ENCODE measurements at places on chromosomes 13 and 19.

- DNase-seq: no peak
Measured at GRCh38 chr13:94382517-94382916, 97.0 kb downstream of the DCT start.

DNA sequence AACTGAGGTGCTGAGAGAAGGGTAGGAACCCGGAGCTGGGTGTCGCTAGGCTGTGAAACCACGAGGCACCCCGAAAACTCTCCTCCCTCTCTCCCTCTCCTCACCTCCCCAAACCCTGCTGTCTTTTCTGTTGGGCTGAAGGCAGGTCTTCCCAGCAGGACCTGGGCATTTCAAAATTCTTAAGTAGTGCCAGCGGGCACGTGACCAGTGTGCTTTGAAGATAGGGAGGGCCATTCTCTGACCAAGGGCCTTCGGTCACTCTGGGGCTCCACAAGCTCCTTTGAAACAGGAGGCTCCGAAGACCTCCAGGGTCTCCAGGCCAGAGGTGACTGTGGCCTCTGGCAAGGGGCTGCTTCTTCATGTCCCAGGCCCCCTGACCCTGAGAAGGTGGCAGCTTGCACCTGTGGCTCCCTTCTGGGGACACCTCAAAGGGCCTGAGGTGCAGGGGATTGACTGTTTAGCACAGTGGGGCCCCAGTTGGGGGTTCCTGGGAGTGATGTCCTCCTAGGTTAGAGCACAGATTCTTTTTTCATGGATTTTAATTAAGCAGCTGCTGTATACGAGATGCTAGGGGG, 48.3 kb downstream of the DNM2 start:
- DNase-seq: peak; percentile 76

DNA sequence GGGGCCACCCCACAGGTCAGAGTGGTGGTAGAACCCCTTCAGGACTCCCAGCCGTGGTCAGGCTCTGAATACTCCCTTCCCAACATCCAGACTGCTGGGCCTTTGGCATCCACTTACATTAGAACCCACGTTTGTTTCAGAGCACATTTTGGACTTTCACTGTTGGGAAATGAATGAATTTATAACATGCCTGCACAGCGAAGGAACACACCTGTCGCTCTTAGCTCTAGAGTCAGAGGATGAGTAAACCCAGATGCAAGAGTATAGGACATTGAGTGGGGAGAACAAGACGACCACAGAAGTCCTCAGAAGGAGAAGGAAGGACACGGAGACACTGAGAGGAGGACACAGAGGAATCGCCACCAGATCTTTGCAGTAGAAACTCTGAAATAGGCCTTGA, 30.9 kb downstream of the SHISA2 start:
- no peak for DNase-seq

DNA sequence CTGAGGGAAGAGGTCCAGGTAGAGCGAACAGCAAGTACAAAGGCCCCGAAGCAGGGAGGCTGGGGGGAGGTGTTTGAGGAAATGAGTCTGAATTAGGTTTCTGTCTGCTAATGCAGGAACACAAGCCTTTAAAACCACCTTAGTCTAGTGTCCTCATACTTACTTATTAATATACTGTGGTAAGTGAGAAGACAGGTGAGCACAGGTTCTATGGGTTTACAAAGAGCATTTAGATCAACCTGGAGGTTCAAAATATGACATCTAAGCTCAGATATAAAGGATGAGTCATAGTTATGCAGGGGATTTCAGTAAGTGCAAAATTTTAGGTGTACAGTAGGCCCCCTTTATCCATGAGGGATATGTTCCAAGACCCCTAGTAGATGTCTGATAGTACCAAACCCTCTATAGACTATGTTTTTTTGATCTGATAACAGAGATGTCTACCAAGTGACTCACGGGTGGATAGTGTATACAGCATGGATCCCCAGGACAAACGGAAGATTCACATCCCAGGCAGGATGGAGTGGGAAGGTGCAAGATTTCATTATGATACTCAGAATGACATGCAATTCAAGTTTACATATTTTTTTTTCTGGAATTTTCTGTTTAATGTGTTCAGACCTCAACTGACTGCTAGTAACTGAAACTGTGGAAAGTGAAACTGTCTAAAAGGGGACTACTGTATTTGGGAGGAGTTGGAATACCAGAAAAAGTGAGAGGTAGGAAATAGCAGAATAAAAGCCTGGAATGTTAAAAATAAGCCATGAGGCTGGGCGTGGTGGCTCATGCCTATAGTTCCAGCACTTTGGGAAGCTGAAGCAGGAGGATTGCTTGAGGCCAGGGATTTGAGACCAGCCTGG, 18.2 kb upstream of the MED4 start:
- DNase-seq: no peak

DNA sequence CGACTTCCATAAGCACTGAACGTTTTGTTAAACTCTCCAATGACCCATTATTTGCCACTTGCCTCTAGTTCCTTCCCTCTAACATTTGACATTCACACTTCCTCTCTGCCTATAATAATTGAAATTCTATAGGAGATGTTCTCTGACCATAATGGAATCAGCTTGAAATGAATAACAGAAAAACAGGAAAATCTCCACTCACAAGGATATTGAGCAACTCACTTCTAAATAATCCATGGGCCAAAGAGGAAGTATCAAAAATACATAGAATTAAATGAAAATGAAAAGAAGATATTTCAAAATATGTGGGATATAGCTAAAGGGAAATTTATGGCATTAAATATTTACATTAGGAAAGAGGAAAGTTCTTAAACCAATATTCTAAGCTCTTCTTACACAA, 3.4 kb upstream of the FCGBP start:
- DNase-seq: no peak

- no peak for DNase-seq
Measured at GRCh38 chr13:73842626-73843025, 291.6 kb downstream of the KLF12 start.

- no peak for DNase-seq
Measured at GRCh38 chr13:64471916-64472315, 2758.2 kb downstream of the PCDH9 start.

DNA sequence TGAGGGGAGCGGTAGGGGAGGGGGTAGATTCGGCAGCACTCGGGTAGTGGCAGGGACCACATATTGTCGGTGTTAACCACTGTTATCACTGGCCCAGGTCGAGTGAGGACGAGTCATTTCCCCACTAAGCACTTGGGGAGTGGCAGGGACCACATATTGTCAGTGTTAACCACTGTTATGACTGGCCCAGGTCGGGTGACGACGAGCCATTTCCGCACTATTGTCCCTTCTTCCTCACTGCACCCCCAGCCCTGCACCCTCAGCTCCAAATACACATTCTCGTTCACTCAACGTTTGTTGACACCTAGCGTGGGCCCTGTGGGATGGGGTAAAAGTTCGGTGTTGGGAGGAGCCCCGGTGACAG, 467 bp upstream of the CLN5 start:
- peak; percentile 34 for DNase-seq

GRCh38 chr19:11578258-11579142, 1.1 kb upstream of the ACP5 start:
- DNase-seq: peak; percentile 37

DNA sequence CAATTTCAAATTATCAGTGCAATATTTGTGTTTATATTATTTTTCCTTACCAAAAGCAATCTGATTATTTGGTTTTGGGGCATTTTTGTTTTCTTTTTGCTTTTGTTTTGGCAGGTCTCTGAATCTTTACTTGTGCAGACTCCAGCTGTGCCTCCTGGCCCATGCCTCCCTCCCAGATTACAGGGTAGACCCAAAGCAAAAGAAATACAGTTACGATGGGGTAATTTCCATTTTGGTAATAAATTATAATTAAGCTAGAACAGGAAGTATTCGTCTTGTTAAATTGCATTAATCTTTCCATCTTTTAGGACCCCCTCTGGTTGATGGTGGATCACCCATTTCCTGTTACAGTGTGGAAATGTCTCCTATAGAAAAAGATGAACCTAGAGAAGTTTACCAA, 29.2 kb upstream of the MLNR start:
- no peak for DNase-seq

- peak; percentile 79 for DNase-seq
Measured at GRCh38 chr13:28753208-28753892, 34.6 kb upstream of the SLC46A3 start.

DNA sequence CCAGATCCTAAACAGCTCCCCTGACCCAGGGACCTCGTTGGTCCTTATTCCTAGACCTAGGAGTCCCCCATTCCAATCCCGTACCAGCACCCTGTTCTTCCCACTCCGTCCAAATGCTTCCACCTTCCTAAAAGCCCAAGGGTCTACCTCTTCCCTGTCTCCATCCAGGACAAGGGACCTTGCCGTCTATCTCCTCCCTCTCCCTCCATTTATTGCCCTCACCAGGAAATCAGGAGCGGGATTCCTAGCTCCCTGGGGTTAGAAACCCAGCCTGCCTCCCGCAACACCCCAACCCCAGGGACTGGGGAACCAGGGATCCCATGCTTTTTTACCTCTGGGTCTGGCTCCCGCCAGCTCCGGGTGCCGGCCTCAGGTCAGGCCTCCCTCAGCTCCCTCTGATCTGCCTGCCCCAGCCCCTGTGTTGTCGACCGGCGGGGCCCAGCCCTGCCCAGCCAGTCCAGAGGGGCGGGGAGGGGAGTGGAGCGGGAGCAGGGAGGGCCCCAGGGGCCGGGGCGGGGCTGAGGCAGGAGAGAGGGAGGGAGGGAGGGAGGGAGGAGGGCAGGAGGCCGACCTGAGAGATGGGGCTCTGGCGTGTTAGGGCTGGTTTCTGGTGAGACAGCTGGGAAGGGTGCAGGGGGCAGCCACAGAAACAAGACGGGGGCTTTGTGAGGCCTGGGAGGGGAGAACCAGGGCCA, at the start of gene B3GNT8:
Gene B3GNT8 (minus strand): TSS at position 423 of the 695 bp plus-strand sequence. CDS start 596 bp downstream, outside the sequence.
- peak; percentile 87 for DNase-seq

DNA sequence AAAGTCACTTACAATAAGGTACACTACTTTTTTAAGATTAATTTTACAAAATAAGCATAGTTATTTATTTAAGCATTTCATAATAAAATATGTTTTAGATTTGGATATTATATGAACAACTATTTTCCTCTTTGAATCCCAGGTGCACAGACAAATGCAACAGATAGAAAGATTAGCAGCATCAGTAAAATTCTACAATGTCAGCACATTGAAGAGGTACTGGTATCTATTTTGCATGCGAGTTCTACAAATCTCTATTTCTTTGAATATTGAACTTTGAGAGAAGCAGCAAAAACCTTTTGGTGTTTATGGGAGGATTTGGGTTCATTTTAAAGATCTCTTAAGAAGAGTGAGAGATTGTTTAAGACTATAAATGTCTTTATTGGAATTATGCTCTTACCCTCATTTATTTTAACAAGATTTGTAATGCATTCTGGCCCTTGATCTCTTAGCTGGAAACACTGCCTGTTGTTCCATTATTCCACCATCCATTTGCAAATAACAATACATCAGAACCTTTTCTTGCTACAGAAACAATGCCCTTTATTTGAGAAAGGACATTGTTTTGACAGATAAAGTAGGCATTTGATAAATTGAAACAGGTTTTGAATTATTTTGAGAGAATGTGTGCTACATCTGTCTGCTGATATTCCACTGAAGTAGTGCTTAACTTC, 558.8 kb upstream of the KLHL1 start:
- no peak for DNase-seq

- no peak for DNase-seq
Measured at GRCh38 chr19:3982701-3983541, 2.3 kb downstream of the EEF2 start.

GRCh38 chr13:42458193-42458592, 115.8 kb upstream of the TNFSF11 start:
- no peak for DNase-seq

- DNase-seq: no peak
Measured at GRCh38 chr13:108263621-108264355, 5.7 kb upstream of the TNFSF13B start.

GRCh38 chr13:110492679-110493593, 68.6 kb downstream of the RAB20 start:
- DNase-seq: no peak

GRCh38 chr19:35756377-35757230, at the start of gene HSPB6:
Gene HSPB6, minus strand, starts transcription at chr19:35757029. Its CDS starts 21 bp downstream, at chr19:35757008.
- no peak for DNase-seq

DNA sequence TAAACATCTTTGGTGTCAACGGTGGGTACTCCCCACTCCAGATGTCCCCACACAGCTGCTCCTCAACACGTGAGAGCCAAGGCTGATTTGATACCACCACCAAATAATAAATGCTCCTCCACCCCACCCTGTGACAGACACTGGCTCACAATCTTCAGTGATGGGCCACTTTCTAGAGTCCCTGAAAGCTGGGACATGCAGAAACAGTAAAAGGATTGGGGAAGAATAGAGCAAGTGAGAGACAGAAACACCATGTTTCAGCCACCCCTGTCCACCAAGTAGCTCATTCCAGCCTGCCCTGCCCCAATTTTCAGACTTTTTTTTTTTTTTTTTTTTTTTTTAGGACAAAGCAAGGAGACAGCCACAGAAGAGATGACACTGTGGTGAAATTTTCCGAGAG, 1.6 kb downstream of the SLC46A3 start:
- no peak for DNase-seq

- DNase-seq: no peak
Measured at GRCh38 chr19:49946415-49946814, 14.6 kb downstream of the SIGLEC11 start.

GRCh38 chr19:29098863-29099481, 114.0 kb downstream of the UQCRFS1 start:
- peak; percentile 73 for DNase-seq

- DNase-seq: no peak
Measured at GRCh38 chr13:100363874-100364273, 224.7 kb downstream of the GGACT start.

DNA sequence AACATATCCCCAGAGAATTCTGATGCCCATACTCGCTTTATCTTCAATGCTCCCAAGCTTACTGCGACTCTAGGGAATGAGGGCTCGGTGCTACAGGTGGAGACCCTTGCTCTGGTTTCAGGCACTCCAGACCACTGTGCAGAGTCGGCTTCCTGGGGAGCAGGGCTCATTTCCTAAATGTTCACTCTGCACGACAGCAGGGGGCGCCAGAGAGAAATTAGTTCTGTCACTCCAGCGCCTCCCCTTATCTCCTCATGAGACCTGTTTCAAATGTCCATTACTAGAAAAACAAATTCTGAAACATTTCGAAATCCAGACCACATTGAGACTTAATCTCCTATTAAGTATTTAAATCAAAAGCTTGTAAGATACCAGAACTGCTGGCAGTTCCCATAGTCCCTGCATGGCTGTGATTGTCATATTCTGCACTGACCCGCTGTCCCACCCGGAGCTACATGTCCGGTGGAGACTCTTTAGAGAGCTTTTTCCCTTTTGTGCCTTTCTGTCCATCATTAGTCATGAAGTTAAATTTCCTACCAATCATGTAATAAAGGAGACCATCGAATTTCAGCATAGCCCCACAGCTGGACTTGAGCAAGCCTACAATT, 22.4 kb downstream of the EPSTI1 start:
- DNase-seq: peak; percentile 89

DNA sequence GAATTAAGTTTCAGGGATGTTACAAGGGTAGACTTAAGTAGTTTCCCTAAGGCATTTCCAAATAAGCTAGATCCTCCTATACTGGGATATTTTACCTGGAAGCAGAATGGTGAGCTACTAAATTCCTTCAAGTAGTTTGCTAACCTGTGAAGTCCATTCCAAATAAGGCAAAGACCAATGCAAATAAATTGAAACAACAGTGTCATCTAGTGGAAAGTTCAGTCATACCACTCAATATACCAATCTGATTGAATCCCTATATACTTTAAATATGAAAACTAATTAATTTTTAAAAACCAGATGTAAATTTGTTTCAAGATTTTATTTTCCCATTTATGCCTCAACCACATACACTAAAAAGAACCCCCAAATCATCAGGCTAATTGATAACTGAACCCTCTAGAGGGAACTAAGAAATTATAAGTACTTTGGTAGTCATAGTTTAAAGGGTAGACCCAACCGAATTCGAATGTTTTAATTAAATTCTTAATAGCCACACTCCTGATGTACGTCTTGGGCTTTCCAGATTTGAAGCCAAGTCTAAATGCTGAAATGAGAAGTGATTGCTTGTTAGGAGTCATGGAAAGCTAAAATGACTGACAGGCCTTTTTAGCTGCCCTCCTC, 223.7 kb downstream of the TBC1D4 start:
- no peak for DNase-seq

Measured in thyroid gland (tissue), 4 donors.